ENCODE measurements at places on chromosomes 3 and 15. TPM values are rescaled to one million over a fixed set of nuclear protein-coding genes. Genes with fewer than 3 reads are reported as not detected.

DNA sequence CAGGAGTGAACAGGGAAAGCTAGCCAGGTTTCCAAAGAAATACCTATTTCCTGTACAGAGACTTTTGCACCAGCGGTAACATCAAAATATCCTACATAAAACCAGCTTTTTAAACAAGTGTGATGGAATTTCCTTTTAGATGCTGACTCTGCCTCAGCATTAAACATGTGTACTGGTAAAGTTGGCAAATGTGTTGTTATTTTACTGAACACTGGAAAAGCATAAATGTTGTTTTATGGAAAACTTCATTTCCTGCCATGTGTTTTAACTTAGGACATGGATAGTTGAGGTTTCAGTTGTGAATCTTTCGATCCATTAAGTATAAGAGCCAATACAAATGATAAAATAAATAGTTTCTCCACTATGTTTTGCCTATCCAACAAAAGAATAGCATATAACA lies 15.7 kb downstream of the OXNAD1 start:
- no peak for DNase-seq

GRCh38 chr3:42036483-42036823 lies 54.7 kb upstream of the TRAK1 start:
- peak; percentile 53 for DNase-seq

Gene CAMKV
- total RNA-seq: 0.16 TPM

GRCh38 chr3:154660811-154661210 lies 230.8 kb upstream of the GPR149 start:
- DNase-seq: no peak

- no peak for DNase-seq
Observed at GRCh38 chr15:52653431-52653964, 25.7 kb downstream of the ATOSA start.

Gene ZNF385D
- 8.9 TPM for total RNA-seq

- DNase-seq: no peak
Observed at GRCh38 chr3:4163011-4163410, 140.2 kb upstream of the SETMAR start.

- DNase-seq: no peak
Observed at GRCh38 chr3:128917291-128917690, 37.9 kb downstream of the ACAD9 start.

- no peak for DNase-seq
Observed at GRCh38 chr3:136898954-136899353, 36.9 kb downstream of the NCK1 start.

DNA sequence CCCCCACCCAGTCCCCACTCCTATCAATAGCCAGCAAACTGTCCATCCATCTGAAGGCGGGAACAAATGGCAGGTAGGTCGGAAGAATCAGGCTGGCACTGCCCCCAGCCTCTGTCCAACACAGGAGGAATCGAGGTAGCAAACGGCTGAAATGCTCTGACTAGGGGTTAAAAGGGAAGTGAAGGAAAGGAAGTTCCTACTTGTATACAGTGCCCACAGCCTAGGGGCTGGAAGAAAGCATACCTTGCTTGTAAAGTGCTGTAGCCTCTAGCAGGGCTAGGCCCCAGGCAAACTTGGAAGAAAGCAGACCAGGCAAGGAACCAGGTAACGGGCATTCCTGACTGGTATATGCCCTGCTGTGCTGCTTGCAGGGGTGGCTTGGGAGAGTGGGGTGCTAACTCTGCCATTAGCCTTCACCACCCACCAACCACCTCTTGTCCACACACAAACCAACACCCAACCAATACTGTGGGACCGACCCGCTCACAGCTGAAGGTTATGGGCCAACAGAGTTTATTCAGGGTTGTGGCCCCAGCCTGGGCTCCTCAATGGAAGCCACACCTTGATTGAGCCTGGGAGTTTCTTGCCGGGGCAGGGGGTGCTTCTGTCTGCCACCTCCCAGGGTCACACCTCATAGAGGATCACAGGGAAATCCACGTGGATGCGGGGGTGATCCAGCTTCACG lies 2.4 kb downstream of the TUSC2 start:
- DNase-seq: no peak

Gene PLXNB1
- total RNA-seq: 224 TPM

GRCh38 chr3:55267206-55267930 lies 219.7 kb downstream of the WNT5A start:
- no peak for DNase-seq

GRCh38 chr3:52243791-52244628 lies 1.5 kb upstream of the PPM1M start:
- DNase-seq: peak; percentile 45

DNA sequence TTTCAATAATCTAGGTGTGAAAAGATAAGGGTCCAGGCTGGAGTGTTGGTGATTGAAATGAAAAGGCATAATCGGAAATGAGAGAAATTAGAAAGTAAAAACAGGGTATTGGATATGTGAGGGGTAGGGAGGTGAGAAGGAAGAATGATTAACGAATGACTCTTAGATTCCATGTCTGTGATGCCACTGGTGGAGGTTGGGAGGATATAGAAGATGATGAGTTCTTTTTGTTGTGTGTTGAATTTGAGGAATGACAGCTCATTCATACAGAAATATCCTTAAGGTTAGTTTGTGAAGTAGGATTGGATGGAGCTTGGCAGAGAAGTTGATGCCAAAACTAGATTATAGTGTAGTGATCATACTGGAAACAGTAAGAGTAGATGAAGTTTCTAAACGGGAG lies 72.2 kb upstream of the CCNL1 start:
- DNase-seq: no peak

- DNase-seq: no peak
Observed at GRCh38 chr15:46411900-46412299, 777.1 kb downstream of the SQOR start.

Gene SLC12A8
- 29.1 TPM for total RNA-seq

DNA sequence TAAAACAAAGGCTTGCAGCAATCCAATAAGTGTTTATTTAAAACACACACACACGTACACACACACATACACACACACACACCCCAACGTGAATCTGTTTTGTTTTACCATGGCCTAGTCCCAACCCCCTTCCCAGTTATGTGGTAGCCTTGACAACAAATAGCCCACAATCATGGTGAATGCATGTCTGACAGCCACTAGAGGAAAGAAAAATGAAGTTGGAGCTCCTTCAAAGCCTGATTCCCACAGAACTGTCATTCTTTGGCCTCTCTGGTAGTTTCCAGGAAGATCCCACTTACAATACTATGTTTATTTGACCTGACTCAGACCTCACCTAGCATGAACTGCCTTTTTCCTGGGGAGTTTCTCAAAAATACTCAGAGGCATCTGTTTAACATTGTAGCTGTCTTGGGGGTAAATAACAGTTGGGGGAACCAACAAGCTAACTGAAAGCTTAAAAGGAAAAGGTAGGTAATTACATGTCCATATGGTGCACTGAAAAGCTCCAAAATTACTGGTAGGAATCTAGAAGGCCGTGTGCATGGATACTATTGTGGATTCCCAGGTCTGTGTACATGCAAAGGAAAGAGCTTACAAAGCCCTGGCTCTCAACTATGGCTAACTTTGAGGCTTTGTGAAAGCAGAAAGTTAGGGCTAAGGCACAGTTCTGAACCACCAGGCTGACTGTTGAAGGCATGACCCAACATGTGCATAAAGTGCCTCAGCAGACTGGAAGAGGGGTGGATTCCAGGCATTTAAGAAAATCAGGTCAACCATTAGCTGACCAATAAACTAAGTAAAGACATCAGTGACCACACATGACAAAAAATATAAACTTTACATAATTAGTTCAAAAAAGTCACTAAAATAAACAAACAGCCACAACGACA lies 65.3 kb downstream of the FAIM start:
- no peak for DNase-seq

- no peak for DNase-seq
Observed at GRCh38 chr3:188034989-188035388, 119.0 kb upstream of the LPP start.

Gene SPATA12
- not detected for total RNA-seq

- no peak for DNase-seq
Observed at GRCh38 chr3:8980756-8981257, 17.5 kb upstream of the RAD18 start.

DNA sequence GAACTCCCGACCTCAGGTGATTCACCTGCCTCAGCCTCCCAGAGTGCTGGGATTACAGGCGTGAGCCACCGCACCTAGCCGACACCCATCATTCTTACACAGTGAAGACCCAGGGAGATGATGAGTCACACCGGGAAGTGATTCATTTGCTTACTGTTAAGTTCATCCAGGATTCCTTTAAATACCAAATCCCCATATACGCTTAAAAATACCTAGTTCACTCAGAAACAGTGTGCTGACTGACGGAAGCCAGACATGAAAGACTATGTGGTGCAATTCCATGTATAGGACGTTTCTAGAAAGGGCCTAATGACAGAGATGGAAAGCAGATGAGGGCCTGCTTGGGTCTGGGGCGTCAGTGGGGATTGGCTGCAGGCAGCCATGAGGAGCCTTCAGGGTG lies 75.2 kb downstream of the APBA2 start:
- DNase-seq: no peak
